ENCODE measurements at places on chromosomes 7 and 10.

- no peak for DNase-seq
Observed at GRCh38 chr7:28018446-28018845, 162.1 kb downstream of the JAZF1 start.

- DNase-seq, result no peak
Observed at GRCh38 chr7:68423356-68423755, 1174.9 kb upstream of the AUTS2 start.

GRCh38 chr7:138186951-138187351 lies 110.7 kb downstream of the AKR1D1 start:
- no peak for DNase-seq

DNA sequence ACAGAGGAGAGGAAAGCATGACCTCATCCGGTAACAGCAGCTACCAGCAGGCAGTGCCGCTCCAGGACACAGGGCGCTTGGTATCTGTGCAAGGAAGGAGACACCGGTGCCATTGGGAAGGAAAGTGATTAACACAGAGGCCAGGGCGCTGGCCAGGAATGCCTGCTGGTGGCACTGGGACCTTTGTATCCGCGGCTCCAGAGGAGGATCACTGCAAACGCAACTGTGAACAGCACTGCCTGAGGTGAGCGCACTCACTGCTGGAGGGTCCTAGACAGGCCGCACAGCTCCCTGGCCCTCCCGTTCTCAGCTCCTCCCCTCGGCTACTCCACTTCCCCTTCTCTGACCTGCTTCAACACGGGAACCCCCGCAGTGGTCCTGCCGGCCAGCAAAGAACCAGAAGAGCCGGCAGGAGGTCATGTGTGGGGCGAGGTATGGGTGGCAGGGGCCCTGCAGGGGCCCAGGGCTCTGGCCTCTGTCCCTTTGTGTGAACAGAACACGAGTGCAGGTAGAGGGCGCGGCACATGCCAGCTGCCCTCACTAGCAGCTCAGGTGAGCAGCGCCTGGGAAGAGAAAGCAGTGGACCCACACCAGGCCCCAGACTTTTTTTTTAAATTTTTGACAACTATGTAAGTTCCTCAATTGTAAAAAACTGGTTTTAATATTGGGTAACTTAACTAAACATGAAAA lies 107.6 kb downstream of the VIPR2 start:
- DNase-seq, result no peak
